ENCODE measurements at places on chromosomes 2 and 18.

- DNase-seq = no peak
Measured at GRCh38 chr2:29064746-29065067, 9.6 kb downstream of the PCARE start.

GRCh38 chr2:138391946-138392345 lies 109.6 kb upstream of the SPOPL start:
- DNase-seq = no peak

- no peak for DNase-seq
Measured at GRCh38 chr2:155099784-155100183, 401.3 kb downstream of the KCNJ3 start.

DNA sequence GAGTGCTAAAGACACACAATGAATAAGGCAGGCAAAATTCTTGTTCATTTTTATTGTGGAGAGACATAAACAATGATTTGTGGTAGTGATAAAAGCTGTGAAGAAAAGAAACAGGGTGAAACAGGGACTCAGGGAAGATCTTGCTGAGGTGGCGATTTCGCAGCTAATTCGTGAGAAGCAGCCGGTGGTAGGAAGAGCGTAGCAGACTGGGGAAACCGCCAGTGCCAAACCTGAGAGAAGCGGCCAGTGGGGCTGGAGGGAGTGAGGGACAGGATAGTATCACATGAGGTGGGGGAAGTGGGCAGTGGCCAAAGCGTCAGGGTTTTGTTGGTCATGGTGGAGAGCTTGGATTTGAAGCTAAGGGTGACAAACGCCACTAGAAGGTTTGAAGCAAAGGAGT lies 42.3 kb downstream of the TMEM178A start:
- no peak for DNase-seq

GRCh38 chr2:177545143-177545542 lies 152.6 kb downstream of the AGPS start:
- DNase-seq = no peak

GRCh38 chr2:68436270-68436669 lies 30.8 kb downstream of the FBXO48 start:
- DNase-seq = no peak

- DNase-seq = no peak
Measured at GRCh38 chr2:69768789-69769188, 26.9 kb downstream of the ANXA4 start.

- DNase-seq = no peak
Measured at GRCh38 chr18:9001209-9001608, 101.3 kb upstream of the NDUFV2 start.

DNA sequence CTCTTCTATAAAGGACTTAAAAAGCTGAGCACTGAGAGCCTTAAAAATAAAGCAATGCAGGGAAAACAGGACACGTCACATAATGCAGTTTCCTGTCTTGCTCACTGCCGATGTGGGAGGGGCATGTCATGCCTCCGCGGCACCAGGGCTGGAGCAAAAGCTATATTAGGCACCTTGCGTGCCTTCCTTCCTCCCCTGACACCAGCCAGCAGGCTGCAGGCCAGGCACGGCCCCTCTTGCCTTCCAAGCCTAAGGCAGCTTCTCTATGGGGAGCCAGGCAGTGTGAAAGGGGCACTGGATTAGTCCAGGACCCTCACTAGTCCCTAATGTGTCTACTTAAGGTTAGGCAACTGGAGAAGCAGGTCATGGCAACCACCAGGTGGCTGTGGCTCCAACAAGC lies 26.3 kb downstream of the MRPL35 start:
- DNase-seq = peak; percentile 59

DNA sequence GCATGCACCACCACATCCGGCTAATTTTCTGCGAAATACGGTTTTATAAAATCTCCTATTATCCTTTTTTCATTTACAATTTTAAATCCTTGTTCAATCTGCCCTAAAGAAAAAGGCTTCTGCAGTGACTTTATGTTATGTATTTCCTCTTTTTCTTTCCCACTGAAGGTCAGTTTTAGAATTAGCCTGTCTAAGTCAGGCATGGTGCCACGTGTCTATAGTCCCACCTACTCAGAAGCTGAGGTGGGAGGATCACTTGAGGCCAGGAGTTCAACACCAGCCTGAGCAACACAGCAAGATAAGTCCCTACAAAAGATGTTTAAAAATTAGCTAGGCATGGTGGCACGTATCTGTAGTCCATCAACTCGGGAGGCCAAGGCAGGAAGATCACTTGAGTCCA lies 39.8 kb upstream of the TNFRSF11A start:
- DNase-seq = no peak

GRCh38 chr2:132715386-132716351 lies 45.7 kb upstream of the LYPD1 start:
- DNase-seq = no peak

- no peak for DNase-seq
Measured at GRCh38 chr2:43356774-43357173, 130.4 kb upstream of the ZFP36L2 start.

DNA sequence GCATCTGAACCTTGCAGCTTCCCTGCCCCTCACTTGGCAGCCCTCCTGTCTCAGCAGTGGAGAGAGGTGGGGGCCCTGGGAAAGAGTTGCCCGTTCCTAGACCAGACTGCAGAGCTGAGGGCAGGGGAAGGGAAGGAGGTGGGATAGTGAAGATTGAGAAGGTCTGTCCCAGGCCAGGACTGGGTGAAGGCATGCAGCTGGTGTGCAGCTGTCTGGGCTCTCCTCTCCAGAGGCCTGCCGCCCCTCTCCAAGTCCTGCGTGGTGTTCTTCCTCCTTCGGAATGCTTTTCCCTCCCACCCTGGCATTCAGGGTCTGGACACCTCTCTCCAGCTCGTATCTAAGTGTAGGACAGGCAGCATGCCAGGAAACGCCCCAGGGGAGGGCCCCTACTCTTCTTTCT lies 323.5 kb downstream of the CELF4 start:
- DNase-seq = no peak

DNA sequence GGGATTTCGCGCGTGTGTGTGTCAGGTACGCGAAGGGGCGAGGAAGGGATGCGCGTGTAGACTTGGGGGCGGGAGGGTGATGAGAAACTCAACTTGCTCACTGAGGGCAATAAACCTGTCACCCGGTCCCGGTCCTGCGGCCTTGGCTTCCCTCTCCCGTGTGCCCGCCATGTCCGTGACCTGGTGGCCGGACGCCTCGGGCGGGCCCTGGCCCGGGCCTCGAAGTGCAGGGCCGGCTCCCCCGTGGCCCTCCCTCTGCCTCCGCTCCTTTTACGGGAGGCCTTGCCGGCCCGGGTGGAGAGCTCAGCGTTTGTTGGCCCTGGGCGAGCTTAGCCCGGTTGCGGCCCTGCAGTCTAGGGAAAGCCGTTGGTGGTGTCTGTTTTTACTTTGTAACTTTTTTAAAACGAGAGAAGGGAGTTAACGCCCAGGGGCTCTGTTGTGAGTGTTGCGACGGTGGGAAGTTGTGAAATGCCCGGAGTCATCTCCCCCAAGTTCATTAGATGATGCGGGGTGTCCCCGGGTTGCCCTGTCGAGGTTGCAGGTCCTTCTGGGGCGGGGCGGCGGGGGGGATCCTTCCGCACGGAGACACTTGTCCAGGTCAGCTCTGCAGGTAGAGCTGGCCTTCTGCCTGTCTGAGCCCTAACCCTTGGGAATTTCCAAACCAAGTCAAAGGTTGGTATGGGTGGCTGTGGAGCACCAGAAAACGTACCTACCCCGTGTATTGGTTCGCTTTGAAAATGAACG lies 883 bp downstream of the SMCHD1 start:
- peak; percentile 63 for DNase-seq

DNA sequence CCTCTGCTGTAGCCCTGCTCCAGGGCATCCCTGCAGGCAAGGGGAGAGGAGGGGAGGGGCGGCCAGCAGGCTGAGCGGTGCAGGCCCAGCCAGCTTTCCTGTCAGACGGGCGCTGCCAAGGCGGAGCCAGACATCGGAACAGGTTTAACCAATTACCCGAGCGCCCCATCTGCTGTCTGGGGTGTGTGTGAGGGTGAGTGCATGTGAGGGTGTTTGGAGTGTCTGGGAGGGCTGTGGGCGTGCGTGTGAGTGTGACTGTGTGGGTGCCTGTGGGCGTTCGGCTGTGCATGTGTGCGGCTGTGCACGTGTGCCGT lies 20.0 kb downstream of the EMX1 start:
- no peak for DNase-seq

DNA sequence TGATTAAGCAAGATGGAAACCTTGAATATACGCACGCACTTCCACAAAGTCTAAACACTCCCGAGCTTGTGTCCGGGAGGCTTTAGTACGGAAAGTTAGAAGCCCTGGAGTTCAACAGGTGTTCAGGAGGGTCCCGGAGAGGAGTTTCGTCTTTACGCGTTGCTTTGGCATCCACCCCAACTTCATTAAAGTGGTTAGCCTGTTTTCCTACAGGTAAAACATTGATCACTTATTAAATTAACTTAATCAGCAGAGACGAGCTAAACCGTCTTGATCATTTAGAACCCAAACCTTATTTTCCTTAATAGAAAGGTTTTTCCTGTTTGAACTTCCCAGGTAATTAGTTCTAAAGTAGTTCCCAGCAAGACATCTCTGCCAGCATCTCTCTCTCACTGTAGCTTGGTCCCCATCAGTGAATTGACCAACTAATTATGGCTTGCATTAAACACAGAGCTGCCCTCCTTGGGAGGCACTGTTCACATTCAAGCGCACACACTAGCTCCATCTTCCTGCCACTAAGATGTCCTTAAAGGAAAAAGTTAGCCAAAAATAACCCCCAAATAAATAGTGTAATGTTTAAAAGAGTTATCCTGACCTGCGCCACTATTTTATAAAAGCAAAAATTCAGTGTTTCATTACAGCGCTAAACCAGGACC lies 1.4 kb downstream of the NPAS2 start:
- no peak for DNase-seq

- DNase-seq = no peak
Measured at GRCh38 chr2:39152504-39152903, 31.7 kb upstream of the SOS1 start.

DNA sequence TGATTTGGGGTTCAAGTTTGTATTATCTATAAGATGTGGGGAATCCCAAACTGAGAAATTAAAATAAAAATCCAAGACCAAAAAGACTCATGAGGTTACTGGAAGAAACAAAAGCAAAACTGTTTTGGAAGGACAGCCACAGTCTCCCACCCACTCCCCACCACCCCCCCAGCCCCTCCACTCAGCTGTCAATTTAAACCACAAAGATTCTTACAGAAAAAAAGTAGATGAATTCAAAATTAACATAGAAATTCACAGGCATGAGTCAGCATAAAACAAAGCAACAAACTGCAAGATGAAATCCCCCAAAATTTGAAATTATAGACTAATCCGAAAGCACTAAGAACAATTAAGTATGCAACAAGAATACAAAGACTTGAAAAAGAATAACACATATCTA lies 12.1 kb downstream of the MAP4K3 start:
- DNase-seq = no peak

DNA sequence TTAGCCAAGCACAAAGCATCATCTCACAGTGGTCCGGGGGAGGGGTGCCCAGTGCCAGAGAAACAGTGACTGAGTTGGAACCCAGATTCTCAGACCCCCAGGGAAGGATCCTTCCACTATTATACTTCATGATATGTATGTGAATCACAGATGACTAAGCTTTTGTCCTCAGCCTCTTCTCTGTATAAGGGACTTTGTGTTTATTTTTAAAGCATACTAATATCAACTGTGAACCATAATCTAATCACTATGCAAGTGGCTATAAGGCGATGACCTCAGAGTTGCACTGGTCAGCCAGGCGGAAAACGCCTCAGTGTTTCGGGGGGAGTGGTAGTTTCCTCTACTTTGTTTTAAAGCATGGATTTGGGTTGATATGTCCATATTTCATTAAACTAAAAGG lies 160.4 kb upstream of the TMEM200C start:
- DNase-seq = peak; percentile 59

- DNase-seq = no peak
Measured at GRCh38 chr18:4107049-4107467, 348.0 kb downstream of the DLGAP1 start.

DNA sequence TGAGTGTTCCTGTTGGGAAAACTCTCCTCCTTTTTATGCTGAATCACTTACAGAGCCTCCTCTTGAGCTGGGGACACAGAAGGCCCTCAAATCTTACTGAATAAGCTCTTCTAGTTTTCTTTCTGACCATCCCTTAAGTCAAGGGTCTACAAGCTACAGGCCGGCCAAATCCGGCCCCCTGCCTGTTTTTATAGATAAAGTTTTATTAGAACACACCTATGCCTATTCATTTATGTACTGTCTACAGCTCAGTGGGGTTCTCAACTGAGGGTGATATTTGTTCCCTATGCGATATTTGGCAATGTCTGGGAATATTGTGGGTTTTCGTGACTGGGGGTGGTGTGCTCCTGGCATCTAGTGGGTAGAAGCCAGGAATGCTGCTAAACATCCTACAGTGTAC lies 14.0 kb downstream of the CDC42EP3 start:
- no peak for DNase-seq

GRCh38 chr2:12596771-12597170 lies 120.0 kb upstream of the TRIB2 start:
- no peak for DNase-seq

- DNase-seq = peak; percentile 86
Measured at GRCh38 chr2:176088048-176088936, 4.2 kb upstream of the HOXD13 start.

DNA sequence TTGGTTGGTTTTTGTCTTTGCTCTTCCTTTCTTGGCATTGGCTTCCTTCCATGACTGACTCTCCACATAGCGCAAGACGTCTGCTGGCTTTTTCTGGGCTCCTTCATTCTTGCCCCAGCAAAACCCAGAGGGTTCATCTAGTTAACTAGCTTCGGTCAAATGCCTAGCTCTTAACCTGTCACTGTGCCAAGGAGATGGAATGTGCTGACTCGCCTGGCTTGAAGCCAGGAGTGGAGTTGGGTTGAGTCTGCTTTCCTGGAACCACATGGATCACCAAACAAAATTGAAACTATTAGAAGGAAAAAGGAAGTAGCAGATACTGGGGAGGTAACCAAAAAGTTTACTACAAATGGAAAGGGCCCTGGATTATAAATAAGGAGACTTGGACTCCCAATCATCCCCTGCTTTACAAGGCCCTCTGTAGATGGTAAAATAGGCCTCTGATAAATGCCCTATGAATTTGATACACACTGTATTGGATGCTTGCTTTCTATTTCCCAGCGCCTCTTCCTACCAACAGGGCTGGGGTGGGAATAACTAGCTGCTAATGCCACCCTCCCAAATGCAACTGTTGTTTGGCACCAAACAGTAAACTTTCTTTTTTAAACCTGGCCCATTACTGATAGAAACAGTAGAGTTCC lies 11.3 kb downstream of the MALT1 start:
- peak; percentile 41 for DNase-seq

- no peak for DNase-seq
Measured at GRCh38 chr2:127771756-127772155, 39.2 kb downstream of the WDR33 start.

- no peak for DNase-seq
Measured at GRCh38 chr2:238488347-238488826, 61.7 kb downstream of the ASB1 start.

GRCh38 chr2:172412984-172413492 lies 14.3 kb upstream of the ITGA6 start:
- no peak for DNase-seq

Data from muscle of back (tissue), 13 donors.